Non-pigmented ciliary epithelial cell (primary cell): ENCODE measurements at places on chromosomes 7 and 10.

DNA sequence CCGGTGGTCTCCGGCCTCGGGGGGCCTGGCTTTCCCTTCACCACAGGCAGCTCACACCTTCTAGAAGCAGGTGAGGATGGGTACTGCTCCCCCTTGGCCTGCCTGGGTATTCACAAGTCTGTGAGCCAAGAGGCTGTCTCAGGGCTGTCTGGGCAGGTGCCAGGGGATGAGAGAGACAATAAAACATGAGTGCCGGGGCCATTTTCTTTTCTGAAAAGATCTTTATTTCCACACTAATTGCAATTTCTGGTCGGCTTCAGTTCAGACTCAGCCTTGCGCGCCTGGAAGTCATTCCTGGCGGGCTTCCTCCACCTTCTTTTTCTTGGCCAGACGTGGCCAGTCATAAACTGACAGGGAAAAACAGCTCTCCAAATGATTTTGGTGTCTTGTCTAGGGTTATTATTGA lies 171.2 kb downstream of the ARHGAP12 start:
- no peak for DNase-seq

GRCh38 chr7:148661471-148661870 lies 37.2 kb upstream of the CUL1 start:
- no peak for DNase-seq

- no peak for DNase-seq
Observed at GRCh38 chr7:41787651-41788350, 84.9 kb upstream of the INHBA start.

DNA sequence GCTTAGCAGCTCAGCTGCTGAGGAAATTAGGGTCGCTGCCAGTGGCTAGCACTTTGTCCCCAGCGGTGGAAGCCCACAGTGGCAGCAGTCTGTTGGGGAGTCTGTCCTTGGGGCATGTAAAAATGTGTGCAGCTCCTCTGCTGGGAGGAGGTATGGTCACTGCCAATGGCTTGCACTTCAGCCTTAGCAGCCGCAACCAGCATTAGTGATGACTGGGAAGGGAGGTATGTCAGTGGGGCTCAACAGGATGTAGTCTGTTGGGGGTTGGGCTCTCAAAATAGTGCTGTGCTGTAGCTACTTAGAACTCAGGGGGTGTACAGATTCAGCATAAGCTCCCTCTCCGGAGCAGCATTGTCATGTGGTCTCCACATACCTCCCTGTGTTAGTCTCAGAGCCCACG lies 189.9 kb downstream of the ZEB1 start:
- peak; percentile 38 for DNase-seq

GRCh38 chr7:34530259-34530658 lies 127.8 kb upstream of the NPSR1 start:
- DNase-seq, result no peak

DNA sequence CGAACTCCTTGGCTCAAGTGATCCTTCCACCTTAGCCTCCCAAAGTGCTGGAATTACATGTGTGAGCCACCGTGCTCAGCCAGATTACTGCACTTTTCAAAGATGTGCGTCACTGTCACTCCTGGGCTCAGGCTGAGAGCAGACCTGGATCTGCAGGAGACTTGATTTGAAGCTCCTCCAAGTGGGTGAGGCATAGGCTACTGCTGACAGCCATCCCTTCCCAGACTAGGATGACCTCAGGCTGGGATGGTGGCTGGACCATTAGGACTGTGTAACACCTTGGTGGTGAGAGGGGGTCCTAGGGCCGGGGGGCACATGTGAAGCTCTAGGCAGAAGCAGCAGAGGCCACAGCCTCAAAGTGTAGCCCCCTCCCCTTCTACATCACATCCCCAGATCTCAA lies 8.2 kb upstream of the SRRM3 start:
- DNase-seq, result no peak

DNA sequence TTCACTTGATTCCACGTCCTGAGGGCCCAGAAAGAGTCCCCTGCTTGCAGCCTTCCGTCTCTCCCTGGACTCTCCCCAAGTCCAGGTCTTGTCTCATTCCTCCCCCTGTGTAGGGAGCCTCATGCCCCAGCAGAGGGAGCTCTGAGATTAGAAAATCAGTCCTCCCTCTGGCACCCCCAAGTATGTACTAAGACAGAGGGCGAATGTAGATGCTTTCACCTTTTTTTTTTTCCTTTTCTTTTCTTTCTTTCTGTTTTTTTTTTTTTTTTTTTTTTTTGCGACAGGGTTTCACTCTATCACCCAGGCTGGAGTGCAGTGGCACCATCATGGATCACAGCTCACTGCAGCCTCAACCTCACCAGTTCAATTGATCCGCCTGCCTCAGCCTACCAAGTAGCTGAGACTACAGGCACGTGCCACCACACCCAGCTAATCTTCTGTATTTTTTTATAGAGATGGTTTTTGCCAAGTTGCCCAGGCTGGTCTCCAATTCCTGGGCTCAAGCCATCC lies 10.3 kb downstream of the SFXN3 start:
- DNase-seq, result no peak

GRCh38 chr7:41661596-41661995 lies 41.3 kb downstream of the INHBA start:
- DNase-seq, result no peak

DNA sequence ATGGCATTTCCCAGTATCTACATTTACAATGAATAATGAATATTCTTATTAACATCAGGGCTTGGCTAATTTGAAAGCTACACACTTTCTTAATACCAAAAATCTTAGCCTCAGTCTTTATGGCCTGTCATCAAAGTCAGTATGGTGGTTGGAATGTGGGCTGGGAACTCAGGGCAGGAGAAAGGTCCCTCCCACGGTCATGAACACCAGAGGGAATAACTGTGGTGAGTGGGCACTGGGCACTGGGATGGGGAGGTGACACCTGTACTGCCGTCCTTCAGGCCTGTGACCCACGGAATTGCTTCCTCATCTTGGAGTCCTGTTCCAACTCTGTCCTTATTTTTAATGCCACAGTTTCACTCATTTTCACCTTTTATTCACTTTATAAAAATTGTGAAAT lies 276.9 kb upstream of the PLPP4 start:
- no peak for DNase-seq

GRCh38 chr7:45708046-45708950 lies 134.1 kb downstream of the ADCY1 start:
- DNase-seq, result no peak

DNA sequence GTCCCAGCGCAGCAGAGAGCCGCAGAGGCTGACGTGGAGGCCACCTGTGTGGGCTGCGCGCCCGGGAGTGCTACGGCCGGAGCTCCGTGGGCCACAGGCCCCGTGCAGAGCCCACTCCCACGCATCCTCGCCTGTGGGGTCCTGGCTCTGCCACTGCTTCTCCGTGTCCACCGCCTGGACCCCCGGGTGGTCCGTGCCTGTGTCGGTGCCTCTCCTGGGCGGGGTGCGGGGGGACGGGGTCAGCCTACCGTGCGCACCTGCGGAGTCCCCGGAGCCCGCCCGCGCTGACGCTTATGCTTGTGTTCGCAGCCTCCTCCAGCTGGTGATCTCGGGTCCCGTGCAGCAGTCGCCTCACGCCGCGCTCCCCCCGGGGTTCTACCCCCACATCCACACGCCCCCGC lies 7.8 kb upstream of the ZNF853 start:
- DNase-seq, result no peak

- DNase-seq, result no peak
Observed at GRCh38 chr10:67608001-67608400, 88.0 kb downstream of the CTNNA3 start.

DNA sequence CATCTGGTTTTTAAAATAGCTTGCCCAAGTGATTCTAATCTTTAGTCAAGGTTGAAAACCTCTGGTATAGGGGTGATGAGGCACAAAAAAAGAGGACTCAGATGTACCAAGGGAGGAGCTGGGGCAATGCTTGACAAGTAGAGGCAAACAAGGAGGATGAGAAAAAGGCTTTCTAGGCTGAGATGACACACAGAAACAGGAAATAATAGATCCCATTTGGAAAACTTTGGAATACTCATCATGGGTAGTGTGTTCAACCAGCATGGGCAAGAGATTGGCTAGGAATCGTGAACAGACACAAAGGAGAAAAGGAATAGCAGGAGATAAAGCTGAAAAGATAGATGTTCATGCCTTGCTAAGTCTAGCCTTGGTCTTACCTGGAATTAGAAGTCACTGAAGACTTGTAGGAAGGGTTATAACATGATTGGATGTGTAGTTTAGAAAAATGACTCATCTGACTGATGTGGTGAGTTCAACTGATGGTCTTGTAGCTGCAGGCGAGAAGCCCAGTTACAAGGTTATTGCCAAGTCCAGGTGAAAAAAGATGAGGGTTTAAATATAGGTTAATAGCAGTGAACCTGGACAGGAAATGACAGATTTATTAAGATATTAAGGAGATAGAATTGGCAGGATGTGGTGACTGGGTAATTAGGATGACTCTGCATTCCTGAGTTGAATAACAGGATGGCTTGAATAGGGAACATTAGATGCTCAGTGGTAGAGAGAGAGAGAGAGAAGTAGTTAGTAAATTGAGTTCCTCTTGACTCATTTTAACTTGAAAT lies 214.0 kb upstream of the LRGUK start:
- DNase-seq, result no peak

DNA sequence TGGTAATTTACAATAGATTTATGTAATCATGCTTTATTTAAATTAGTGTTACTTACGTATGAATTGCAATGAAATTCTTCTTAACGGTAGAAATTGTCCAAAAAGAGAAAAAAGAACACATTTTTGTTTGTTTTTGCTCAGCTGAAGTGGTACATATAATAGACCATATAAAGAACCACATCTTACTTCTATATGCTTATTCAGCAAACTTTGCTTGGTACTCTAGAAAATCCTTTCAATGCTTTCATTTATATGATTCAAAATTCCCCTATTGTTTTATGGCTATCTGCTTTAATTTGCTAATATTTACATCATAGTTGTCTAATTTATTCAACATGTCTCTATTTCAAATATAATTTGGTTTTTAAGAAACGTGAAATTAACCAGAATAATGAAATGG lies 903.2 kb downstream of the ANKRD7 start:
- no peak for DNase-seq

DNA sequence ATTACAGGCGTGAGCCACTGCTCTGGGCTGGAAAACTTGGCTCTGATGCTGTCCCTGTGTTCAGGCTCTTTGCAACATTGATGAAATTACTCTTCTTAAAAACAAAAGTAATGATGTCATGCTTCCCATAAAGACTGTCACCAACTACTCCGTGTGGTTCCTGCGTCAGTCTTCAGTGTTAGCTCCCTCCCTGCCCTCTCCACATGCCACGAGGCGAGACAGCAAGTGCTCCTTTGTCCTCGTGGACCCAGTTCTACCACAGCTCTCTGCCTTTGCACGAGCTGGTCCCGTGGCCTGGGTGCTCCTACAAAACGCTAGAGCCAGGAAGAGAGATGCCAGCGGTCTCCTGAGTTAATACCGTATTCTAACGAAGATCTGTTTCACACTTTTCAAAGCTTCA lies 194.5 kb downstream of the SDK1 start:
- no peak for DNase-seq

GRCh38 chr10:121368347-121369025 lies 229.8 kb downstream of the FGFR2 start:
- DNase-seq, result no peak

GRCh38 chr7:22934023-22934422 lies 79.9 kb downstream of the HYCC1 start:
- no peak for DNase-seq

DNA sequence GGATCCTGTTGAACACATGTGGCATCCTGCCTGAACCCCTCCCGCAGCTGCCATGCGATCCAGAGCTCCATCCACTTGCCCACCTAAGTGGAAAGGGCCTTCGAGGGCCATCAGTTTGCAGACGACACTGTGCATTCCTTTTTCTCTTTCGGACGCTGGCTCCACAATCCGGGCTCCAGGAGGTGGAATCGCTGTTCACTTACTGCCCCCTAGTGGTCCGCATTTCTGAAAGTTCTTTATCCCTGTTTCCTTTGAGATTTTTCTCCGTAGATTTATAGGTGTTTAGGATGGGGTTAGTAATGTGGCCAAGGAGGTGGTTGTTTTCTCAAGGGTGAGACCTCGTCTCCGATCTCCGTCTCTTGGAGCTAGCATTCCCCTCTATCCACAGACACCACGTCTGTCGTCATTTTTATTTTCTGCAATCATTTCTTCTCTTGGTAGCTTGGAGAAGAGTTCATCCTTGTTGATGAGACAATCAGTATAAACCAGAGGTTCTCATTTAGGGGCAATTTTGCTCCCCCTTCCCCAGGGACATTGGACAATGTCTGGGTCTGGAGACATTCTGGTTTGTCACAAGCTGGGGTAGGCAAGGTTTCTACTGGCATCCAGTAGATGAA lies 204.6 kb downstream of the ARHGAP21 start:
- peak; percentile 18 for DNase-seq

- DNase-seq, result no peak
Observed at GRCh38 chr7:80333040-80333439, 178.8 kb downstream of the GNAT3 start.

- no peak for DNase-seq
Observed at GRCh38 chr7:5363729-5364128, 59.9 kb downstream of the TNRC18 start.

GRCh38 chr10:63465293-63466143 lies at the start of gene JMJD1C:
Gene JMJD1C (minus strand): TSS chr10:63465977. CDS start chr10:63465662, 315 bp downstream.
- no peak for DNase-seq

- no peak for DNase-seq
Observed at GRCh38 chr10:89593043-89593442, 52.0 kb downstream of the PANK1 start.

- no peak for DNase-seq
Observed at GRCh38 chr10:80996615-80997193, 459.0 kb downstream of the SH2D4B start.

DNA sequence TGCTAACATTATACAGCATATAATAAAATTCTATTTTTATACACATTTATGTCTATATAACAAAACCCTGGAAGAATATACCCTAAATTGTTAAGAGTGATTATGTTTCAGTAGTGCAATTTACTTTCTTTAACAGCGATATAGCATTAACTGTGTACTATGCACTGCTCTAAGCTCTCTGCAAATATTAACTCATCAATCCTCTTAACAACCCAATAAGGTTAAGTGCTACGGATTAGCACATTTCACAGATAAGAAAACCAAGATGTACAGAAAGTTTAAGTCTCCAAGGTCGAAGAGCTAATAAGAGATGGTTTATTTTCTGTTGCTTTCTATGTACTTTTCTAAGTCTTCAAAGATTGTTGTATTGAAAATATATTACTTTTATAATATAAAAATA lies 95.8 kb downstream of the SEMA3C start:
- DNase-seq, result no peak

DNA sequence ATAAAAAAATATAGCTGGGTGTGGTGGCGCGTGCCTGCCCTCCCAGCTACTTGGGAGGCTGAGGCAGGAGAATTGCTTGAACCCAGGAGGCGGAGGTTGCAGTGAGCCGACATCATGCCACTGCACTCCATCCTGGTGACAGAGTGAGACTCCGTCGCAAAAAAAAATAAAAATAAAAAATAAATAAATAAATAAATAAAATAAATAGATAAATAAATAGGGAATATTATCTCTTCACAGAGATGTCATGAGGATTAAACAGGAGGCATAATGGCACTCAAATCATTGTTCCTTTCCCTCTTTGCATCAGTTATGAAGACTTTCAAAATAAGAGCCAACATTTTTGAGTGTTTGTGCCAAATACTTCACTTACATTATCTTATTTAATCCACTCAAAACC lies 32.0 kb upstream of the BMPR1A start:
- DNase-seq, result no peak
